Activated CD4-positive, alpha-beta memory T cell treated with anti-CD3 and anti-CD28 coated beads, Interleukin-2, amount 10 ng/mL, durations not matched to agents 7 days and 5 days (primary cell): ENCODE measurements at places on chromosomes 13 and 19. TPM values are rescaled to one million over a fixed set of nuclear protein-coding genes. Genes with fewer than 3 reads are reported as not detected.

MCEMP1 gene
- total RNA-seq: not detected

SLC35E1 gene
- 57.7 TPM for total RNA-seq

ZNF471 gene
- 0.28 TPM for total RNA-seq

RASIP1 gene
- 0.05 TPM for total RNA-seq

SRRM5 gene
- total RNA-seq: 0.45 TPM

CCDC70 gene
- not detected for total RNA-seq

NAT14 gene
- 11.9 TPM for total RNA-seq

LILRA1 gene
- total RNA-seq: not detected

PLIN4 gene
- total RNA-seq: not detected

MEIS3 gene
- 0.18 TPM for total RNA-seq

TNFRSF19 gene
- 0.45 TPM for total RNA-seq

GTF2F1 gene
- 79.8 TPM for total RNA-seq

PSMD8 gene
- 167 TPM for total RNA-seq

ZNF497 gene
- 1.2 TPM for total RNA-seq

URAD gene
- total RNA-seq: not detected

KANK3 gene
- 7.4 TPM for total RNA-seq

IGFLR1 gene
- 90.5 TPM for total RNA-seq

IGSF23 gene
- total RNA-seq: not detected

SBK3 gene
- total RNA-seq: not detected
